ENCODE measurements at places on chromosomes 12 and 14.
A peak's percentile ranks its signal among the peaks of the same experiment; 100 is the strongest.

DNA sequence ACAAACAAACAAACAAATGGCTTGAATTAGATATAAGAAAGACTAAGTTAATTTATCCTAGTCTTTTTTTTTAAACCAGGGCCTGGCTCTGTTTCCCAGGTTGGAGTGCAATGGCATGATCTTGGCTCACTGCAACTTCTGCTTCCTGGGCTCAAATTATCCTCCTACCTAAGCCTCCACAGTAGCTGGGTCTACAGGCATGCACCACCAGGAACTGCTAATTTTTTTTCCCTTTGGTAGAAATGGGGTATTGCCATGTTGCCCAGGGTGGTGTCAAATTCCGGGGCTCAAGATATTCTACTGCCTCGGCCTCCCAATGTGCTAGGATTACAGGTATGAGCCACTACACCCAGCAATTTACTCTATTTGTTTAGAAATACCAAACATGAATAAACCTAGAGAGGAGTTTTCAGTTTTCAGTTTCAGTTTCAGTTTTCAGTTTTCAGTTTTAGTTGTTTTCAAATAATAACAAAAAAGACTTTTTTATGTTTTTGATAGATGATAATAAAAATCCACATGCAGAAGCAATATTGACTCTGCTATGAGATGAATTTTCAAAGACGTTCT, 817.0 kb downstream of the FLRT2 start:
- no peak for DNase-seq

- peak; percentile 83 for DNase-seq
These were observed 3.3 kb upstream of the CIPC start for GRCh38 chr14:77094672-77095284.

DNA sequence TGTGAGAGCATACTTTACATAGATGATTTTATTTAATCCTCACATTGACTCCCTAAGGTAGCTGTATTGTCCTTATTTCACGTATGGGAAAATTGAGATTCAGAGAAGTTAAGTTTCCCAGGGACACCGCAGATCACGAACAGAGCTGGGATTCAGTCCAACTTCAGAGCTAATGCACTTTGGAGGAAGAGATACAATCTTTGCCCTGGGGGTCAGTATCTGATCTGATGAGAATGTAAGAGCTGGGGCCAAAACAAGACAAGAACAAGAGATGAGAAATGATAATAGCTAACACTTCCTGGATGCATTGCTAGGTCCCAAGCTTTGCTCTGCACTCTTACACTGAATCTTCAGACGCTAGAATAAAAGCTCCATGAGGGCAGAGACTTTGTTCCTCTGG, 6.0 kb upstream of the CSAD start:
- no peak for DNase-seq

DNA sequence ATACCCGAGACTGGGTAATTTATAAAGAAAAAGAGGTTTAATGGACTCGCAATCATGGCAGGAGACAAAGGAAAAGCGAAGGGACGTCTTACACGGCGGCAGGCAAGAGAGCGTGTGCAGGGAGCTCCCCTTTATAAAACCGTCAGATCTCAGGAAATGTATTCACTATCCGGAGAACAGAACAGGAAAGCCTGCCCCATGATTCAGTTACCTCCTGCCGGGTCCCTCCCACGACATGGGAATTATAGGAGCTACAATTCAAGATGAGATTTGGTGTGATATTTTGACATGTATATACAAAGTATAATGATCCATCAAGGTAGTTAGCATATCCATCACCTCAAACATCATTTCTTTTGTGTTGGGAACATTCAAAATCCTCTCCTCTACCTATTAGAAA, 2.3 kb upstream of the CDCA4 start:
- no peak for DNase-seq

- no peak for DNase-seq
These were observed 8.9 kb downstream of the FOXA1 start for GRCh38 chr14:37585971-37586796.

- DNase-seq: peak; percentile 63
These were observed 41.8 kb upstream of the CLMN start for GRCh38 chr14:95361373-95362137.

- DNase-seq: no peak
These were observed 207.1 kb downstream of the DPF3 start for GRCh38 chr14:72686832-72687231.

GRCh38 chr12:12719496-12719895, 2.3 kb downstream of the CDKN1B start:
- no peak for DNase-seq

DNA sequence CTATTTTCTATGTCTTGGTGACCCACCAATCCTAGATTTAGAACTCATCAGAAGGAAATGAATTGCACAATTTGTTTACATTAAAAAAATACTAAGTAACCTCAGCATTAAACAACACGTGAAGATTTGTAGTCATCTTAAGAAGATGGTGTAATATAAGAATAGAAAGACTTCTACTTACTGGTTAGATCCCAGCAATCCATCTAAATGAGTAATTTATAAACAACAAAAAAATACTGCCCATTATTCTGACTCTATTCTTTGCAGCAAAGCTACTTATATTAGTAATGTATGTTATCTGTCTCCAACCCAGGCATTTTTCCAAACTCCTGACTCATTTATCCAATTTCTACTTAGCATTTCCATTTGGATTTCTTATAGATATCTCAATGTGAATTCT, 67.8 kb downstream of the CD163L1 start:
- DNase-seq: no peak

GRCh38 chr14:100025111-100025510, 40.1 kb upstream of the EVL start:
- DNase-seq: peak; percentile 29

- DNase-seq: no peak
These were observed 319.6 kb upstream of the RTL1 start for GRCh38 chr14:101223127-101223526.

DNA sequence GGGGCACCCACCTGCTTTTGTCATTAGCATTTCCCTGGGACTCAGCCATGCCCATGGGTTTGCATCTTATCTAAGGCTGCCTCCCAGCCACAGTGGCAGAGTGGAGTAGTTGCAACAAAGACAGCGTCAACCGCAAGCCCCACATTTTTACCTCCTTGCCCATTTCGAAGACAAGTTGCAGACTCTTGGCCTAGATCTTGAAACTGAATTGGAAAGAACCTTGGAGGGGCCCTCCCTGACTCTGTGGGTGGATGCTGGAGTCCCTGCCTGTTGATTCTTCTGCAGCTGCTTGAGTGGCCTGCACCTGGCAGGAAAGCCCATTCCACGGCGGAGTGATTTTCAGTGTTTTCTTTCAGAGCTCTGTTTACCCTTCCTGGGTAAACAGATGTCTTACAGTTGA, 309.0 kb downstream of the VRK1 start:
- no peak for DNase-seq

DNA sequence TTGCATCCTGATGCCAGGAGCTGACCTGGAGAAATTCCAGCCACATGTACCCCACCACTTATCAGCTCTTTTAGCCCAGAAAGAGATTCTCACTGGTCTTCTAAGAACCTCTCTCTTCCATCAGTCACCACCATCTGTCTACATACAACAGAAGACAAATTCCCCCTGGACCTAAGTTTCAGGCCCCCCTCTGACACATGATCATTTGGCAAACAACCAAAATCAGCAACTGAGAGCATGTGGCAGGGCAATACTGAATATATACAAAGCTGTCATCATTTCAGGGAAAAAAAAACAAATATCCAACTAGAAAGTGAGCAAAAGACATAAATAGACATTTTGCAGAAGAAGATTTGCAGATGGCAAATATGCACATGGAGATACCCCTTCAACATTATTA, 180.2 kb downstream of the FOXN3 start:
- DNase-seq: no peak

GRCh38 chr12:24911271-24911791, 37.6 kb downstream of the BCAT1 start:
- no peak for DNase-seq

DNA sequence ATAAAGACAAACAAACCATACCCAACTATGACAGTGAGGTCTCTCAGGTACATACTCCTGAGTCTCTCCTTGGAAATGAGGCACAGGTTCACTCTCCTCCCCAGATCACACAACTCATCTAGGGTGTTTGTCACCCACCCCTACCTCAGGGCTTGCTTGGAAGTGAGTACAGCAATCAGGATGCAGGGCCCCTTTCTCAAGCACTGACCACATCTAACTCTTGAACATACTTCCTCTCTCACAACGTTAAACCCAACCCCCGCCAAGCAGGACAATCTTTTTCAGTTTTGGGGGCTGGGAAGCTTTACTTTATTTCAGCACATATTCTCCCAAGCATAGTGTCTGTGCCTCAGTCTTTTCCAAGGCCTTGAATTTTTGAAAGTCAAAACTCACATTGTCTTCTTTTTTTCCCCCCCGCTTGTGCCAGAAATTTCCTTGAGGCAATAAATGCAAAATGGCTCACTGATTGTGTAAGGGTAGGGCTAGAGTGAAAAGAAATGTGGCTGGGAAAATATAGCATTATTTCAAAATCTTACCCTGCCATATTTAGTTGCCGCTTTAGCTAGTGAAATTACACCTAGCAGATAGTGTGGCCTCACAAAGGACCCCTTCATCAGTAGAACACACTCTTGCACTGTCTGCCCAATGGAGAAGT, 2.4 kb upstream of the GPR65 start:
- DNase-seq: peak; percentile 32

- DNase-seq: no peak
These were observed 7.6 kb downstream of the CDCA4 start for GRCh38 chr14:105013150-105013785.

GRCh38 chr12:13654456-13654855, 326.9 kb downstream of the GRIN2B start:
- DNase-seq: no peak

DNA sequence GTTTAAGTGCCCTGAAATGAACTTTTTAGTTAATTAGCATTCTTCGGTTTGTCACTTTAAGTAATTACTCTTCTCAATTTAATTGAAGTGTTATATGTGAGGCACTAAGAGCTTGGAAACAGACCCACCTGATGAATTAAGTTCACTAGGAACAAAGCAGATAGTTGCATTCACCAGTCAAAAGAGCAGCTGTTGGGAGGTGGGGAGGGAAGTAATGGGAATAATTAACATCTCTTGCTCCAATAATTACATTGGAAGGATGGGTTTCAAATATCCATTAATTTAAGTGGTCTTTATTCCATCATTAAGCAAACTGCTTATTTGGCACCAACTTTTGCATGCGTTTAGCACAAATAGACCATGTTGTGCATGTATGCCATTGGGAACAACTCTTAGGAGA, 667.2 kb downstream of the GALC start:
- no peak for DNase-seq

DNA sequence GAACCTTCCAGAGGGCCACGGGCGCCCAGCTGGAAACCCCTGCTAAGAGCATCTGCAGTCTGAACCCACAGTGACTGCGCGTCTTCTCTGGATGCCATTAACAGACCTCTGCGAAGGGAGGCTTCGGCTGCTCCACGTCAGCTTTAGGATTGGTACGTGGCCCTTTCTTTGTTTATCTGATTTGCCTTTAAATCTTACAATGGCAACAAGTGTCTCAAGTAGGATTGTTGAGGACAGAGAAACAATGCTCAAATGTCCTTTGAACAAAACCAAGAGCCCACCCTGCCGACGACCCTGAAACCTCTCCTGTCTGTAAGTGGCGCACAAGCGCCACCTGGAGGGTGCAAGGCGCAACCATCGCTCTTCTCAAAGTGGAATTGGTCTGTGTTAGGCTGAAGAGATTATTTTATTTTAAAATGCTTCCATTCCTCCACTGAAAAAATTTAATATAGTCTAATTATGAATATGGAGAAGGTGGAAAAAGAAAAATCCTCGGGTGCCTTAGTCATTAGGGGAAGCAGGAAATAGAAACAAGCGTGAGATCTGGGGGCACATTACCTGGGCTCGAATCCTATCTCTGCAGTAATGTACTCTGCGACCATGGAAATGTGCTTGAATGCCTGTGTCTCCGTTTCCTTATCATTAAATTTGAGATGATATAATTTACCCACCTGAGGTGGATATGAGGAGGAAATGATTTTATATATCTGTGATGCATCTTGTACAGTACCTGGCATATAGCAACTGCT, 82.6 kb upstream of the PTPRB start:
- DNase-seq: peak; percentile 39

GRCh38 chr12:130459916-130460315, 122.2 kb downstream of the PIWIL1 start:
- DNase-seq: no peak

DNA sequence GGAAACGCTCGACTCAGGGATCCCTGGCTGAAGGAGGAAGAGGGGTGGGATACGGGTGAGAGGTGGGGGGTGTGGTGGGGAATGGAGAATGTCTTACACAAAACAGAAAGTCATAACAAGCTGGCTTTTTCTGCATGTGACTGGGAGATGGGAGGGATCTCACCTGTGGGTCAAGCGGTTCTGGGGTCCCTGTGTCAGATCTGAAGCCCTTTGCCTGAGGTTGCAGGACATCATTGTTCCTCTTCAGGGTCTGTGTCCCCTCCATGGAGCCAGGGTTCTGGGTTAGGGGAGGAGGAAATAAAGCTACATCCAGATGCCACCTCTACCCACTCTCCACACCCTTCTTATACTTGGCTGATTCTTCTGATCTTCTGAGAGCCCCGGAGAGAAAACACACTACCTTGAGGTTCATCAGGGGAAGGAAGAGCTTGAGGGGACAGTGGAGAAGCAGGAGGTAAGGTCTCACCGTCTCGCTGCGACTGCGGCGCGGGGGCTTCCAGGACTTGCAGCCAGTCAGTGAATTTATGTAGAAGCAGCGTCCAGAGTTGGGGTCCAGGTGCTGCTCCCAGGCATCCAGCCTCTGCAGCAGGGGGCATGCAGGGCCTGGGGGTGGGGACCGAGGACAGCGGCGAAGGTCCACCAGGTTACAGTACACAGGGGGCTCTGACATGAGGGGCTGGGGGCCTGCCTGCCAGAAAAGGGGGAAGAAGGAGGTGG, 2.5 kb downstream of the ARHGAP9 start:
- DNase-seq: no peak

DNA sequence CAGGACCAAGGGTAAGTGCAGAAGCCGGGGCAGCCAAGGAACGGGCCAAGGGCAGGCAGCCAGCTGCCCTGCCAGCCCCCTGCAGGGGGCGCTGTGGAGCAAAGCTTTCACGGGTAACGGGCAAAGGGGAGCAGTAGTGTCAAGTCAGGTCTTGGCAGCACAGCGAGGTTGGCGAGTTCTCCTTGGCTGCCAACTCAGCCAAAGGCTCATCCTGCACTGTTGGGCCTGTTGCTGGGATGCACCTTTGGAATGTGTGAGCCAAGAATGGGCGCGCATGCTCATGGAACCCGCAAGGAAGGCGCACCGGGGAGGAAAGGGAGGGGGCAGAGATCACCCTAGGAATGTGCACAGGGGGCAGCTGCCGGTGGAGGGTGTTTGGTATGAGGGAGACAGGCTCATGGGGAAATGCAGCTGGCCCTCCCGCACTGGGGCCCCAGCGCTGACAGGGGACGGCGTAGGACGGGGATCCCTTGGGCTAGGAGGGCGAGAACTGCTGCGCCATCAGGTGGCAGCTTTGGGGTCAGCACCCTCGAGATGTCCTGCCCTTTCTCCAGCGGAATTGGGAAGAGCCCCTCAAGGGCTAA, 138.0 kb downstream of the ASCL4 start:
- peak; percentile 80 for DNase-seq

DNA sequence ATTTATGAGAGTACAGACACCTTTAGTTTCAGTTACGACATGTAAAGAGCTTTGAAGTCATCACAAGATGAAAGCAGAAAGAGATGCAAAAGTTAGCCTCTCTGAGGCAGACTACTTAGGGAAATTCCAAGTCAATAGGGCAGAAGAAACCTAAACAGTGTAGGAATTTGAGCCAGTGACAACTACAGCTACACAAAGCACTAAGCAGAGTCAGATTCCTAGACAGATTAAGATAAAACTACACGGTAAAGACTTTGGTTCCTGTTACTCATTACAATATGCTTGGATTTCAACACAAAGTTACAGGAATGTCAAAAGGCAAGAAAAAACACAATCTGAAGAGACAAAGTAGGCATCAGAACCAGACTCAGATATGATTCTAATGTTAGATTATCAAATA, 1302.3 kb downstream of the FSCB start:
- no peak for DNase-seq

All from stimulated activated naive CD8-positive, alpha-beta T cell treated with anti-CD3 and anti-CD28 coated beads, Interleukin-15, Interleukin-2, amounts not matched to agents 100 U/mL and 50 U/mL, for 24 hours (primary cell).